ENCODE measurements at places on chromosomes 16 and 17.

DNA sequence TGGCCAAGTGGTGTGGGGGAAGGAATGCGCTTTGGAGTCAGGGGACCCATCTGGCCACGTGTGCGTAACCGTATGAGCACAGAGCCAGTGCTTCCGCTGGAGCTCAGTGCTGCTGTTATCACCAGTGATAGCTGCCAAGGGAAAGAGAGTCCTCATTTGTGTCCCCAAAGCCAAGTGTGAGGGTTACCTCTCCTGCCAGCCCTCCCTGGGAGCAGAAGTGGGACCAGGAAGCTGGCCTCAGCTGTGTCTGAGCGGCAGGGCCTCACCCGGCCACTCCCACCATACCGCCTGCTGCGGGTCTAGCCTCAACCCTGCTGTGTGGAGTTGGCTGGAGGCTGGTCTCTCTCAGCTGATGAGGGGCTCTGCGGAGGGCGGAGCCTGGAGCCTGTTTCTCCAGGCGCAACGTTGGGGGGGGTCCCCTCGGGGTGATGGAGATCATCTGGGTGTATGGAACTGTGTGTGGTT lies 44.5 kb downstream of the MEAK7 start:
- no peak for DNase-seq

DNA sequence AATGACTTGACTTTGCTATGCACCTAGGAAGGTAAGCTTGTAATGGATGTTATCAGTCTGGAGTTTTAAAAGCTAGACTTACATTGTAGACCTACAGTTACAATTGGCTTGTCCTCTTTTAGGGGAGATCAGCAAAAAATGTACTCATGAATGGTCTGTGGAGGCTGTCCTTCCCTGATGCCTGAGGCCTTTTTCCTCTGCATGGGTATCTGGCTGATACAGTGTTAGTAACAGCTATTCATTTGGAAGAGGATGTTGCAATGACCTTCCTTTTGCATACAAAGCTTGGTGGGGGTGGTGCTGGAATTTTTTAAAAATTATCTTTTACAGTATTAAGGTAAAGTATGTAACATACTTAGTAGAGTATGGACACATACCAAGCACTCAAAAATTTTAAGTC lies 525.5 kb downstream of the KIF2B start:
- no peak for DNase-seq

- no peak for DNase-seq
Measured at GRCh38 chr16:15736529-15736928, 86.5 kb downstream of the NDE1 start.

- no peak for DNase-seq
Measured at GRCh38 chr17:48547808-48548522, 3.1 kb upstream of the HOXB2 start.

DNA sequence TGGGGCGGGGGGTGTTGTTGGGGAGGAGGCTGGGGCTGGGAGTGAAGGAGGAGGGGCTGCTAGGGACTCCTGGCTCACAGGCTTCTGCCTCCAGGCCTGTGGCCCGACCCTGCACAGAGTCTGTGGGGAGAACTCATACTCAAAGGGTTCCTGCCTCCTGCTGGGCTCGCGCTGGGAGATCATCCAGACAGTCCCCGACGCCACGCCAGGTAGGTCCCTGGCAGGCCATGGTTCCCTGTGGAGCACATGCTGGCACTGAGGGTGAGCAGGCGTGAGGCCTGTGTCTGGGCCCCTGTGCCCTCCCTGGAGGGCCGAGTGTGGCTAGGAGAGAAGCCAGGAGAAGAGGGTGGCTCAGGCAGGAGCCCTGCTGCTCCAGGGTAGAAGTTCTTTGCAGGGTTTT lies 4.6 kb downstream of the ITGAD start:
- no peak for DNase-seq

GRCh38 chr17:49029801-49030200 lies 32.6 kb downstream of the IGF2BP1 start:
- no peak for DNase-seq

DNA sequence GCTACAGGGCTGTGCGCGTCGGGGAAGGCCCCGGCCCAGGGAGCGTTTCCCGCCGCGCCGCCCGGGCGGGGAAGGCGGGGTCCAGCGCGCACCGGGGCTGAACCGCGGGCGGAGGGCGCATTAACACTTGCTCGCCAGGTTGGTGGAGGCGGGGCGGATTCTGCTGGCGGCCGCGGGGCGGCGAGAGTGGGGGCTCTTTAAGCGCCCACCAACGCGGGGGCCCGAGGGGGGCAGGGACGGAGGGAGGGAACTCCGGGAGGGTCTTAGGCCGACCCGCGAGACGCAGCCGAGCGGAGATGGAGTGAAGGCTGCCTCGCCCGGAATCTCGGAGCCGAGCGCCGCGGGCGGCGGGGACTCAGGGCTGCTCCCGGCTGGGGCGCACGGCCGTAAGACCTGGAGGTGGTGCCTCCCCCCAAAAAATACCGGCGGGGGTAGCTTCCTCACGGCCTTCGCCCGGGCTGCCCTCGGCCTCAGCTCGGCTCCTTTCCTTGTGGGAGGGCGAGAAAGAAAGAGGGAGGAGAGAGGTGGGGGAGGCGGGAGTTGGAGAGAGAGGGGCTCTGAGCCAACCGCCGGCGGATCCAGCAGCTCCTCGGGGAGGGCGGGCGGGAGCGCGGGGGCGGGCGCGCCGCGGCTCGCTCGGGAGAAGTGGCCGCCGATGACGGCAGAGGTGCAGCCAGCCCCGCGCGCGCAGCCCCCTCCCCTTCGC lies 415 bp upstream of the FOXF1 start:
- no peak for DNase-seq

DNA sequence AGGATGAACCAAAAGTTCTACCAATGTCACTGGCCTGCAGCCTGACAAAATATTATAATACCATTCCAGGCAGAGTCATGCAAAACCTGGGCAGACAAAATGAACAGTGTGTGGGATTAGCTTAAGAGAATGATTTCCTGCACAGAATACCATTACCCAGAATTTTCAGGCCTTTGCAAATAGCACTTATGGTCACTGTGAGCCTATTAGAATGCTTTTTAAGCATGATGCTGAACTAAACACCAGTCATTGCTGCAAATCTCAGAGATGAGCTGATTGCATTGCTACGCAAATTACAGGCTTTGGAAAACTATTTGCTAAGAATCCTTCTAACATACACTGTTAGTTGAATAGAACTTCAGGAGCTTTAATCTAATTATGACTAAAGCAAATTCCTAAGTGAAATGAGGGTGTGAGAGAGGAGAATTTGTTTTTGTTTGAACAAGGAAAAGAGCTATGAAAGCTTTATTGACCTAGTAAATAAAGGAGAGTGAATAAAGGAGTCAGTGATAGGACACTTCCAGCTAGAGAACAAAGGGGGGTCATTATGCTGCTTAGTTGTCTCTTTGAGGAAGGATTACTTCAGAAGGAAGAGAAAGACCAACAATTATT lies 398.8 kb downstream of the HS3ST3B1 start:
- DNase-seq: no peak

GRCh38 chr16:49781401-49781800 lies 74.5 kb downstream of the ZNF423 start:
- no peak for DNase-seq

GRCh38 chr17:29579866-29580771 lies 9.3 kb downstream of the GIT1 start:
- no peak for DNase-seq

- no peak for DNase-seq
Measured at GRCh38 chr17:71759422-71760060, 361.3 kb upstream of the SOX9 start.

DNA sequence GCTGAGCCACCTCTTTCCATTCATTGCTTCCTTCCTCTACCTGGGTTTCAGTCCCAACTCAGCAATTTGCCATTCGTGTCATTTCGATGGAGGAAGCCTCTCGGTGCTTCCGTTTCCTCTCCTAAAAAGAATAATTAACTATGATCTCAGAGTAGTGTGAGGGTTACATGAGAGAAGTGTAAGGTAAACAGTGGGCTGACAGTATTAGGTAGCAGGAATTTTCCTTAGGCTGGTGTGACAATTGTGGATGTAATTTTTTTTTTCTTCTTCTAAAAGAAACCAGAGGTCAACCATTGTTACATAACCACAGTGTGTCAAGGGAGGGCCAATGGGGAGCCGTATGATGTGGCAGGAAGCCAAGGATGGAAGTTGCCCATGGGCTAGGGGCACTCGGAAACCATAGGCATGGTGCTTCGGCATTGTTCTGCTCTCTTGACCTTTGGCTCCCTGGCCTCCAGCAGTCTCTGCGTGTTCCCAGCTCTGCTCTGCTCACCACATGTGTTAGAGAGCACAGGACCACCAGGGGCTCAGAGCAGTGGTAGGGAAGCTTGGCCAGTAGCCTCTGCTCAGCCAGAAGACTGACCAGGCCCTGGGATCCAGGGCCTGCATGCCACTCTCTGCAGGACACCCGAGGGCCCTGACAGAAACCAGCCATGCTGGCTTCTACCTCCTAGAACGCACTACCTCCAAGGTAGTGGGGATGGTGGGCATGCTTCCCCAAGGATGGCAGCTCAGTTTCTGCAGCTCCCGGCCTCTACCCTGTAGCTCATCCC lies 2.0 kb upstream of the TOP2A start:
- no peak for DNase-seq

GRCh38 chr16:50591800-50592771 lies 43.9 kb downstream of the NKD1 start:
- no peak for DNase-seq

- no peak for DNase-seq
Measured at GRCh38 chr17:45643591-45643990, 140.5 kb upstream of the CRHR1 start.

DNA sequence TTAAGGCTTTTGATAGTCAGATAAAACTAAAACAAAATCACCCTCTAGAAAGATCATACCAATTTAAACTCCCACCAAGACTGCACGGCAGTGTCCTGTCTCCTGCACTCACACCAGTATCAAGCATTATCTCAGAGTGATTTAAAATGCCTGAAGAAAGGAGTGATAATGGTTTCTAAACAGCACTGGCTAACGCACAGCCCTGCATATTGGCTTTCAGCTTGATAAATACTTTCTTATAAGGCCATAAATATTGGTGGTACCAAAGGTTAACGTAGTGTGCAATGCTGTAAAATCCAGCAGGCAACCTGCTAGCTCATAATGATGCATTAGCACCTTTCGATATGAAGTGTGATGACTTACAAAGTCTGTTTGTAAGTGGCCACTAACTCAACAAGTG lies 214.3 kb downstream of the RBFOX1 start:
- no peak for DNase-seq

- DNase-seq: no peak
Measured at GRCh38 chr16:270381-271255, 5.1 kb downstream of the RGS11 start.

DNA sequence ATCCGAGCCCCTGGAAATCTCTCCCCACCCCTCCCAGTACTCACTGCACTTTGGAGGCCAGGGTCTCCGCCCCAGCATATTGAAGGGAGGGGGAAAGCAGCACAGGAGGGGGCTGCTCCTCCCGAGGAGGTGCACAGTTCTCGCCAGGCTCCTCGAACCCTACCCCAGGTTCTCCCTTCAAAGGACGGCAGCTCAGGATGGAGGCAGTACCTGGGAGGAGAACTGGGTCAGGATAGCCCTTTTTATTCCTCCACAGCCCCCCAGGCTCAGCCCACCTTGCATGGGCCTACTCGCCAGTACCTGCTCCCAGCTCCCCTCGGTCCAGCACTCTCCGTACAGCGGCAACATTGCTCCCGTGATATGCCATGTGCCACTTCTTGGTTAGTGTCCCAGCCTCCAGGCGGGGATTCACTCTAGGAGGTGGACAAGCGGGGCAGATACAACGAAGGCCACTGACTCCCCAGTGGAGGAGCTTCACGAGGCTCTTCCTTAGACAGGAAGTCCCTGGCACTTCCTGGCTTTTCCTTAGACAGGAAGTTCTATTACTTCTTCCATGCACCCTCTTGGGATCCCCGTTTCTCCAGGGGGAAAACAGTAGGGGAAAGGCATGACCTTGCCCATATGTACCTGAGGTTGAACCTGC lies 2.1 kb upstream of the GPS2 start:
- no peak for DNase-seq

DNA sequence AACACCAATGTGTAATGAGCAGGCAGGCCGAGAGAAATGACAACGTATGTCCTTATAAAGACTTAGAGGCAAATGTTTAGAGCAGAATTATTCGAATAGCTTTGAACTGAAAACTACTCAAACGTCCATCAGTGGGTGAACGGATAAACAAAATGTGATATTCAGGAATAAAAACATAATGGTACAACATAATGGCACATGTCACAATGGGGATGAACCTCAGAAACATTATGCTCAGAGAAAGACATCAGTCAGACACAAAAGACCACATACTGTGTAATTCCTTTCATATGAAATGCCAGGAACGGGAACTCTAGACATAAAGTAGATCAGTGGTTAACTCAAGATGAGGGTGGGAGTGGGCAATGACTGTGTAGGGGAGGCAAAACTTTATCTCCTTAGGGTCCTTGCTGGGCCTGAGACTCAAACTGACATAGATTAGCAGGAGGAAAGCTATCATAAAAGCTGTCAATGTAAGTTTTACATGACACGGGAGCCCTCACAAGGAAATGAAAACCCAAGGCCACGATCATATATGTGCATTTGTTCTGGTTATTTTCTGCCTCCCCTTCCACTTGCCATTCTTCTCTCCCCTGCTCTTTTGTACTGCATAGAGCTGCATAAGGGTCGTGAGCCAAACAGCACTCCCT lies 14.8 kb upstream of the ARL4D start:
- DNase-seq: no peak

DNA sequence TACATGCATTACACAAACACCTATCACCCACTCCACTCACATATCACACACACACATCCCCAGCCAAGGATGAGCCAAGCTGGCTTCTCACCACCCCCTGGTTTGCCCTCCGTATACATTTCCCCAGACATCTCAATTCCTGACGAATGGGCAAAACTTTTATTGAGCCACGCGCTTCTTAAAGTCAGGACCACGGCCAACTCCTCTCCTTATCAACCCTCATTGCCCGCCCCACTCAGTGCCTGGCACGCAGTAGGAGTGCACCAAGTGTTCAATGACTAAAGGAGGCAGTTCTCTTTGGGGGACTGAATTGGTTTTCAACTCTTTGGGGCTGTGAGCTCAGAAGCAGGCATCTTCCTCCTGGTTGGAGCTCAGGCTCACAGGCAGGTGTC lies 22.5 kb upstream of the C16orf78 start:
- no peak for DNase-seq

DNA sequence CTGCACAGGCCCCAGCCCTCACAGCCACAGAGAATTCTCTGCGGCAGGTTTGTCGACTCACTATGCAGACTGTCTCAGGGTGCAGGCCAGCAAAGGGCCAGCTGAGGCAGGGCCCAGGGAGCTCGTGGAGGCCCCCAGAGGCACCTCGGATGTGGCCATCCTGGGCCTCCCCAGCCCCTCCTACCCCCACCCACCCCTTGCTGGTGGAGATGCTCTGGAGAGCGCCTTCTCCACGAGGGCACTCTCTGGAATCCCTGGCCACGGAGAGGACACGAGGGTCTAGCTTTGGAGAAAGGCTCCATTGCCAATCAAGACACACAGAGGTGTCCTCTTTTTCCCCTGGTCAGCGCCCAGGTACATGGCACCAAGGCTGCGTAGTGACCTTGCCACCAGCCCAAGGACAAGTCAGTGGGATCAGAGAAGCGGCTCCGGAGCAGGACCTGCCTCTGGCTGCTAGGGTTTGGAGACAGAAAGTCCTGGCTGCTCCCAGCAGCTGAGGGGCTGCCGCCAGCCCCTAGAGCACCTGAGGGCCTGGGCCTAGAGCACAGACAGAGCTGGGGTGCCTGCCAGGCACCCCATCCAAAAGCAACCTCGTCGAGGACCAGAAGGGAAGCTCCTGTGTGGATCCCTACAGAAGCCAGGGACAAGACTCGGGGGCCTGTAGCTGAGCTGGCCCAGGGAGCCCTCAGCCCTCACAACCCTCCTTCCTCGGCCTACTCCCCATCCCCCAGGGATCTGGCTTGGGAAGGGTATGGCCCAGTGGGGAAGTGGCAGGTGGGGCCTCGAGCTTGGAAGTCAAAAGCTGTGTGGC lies 18.7 kb downstream of the ARL2BP start:
- DNase-seq: no peak

All from iPS DF 19.7 (cell line).